Daoy (cell line): ENCODE measurements at places on chromosomes 11 and 22.

DNA sequence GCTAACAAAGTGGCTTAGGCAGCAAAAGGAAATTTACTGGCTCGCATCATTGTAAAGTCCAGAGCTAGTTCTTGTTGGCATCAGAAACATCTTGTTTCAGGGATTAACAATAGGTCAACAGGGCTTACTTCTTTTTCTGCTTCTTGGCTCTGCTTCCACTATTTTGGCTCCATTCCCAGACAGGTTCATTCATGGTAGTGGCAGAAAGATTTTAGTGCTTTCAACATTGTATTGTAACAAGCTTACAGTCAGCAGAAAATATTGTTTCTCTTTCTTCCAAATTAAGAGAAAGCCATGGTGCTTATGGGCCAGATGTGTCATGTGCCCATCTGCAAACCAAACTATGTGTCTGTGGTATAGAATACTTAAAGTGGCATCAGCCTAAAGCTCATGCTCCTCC, 315.6 kb downstream of the RAB38 start:
- no peak for DNase-seq

- no peak for DNase-seq
Measured at GRCh38 chr11:28981381-28981780, 873.2 kb downstream of the METTL15 start.

GRCh38 chr22:37416389-37416788, 10.9 kb downstream of the ELFN2 start:
- no peak for DNase-seq

DNA sequence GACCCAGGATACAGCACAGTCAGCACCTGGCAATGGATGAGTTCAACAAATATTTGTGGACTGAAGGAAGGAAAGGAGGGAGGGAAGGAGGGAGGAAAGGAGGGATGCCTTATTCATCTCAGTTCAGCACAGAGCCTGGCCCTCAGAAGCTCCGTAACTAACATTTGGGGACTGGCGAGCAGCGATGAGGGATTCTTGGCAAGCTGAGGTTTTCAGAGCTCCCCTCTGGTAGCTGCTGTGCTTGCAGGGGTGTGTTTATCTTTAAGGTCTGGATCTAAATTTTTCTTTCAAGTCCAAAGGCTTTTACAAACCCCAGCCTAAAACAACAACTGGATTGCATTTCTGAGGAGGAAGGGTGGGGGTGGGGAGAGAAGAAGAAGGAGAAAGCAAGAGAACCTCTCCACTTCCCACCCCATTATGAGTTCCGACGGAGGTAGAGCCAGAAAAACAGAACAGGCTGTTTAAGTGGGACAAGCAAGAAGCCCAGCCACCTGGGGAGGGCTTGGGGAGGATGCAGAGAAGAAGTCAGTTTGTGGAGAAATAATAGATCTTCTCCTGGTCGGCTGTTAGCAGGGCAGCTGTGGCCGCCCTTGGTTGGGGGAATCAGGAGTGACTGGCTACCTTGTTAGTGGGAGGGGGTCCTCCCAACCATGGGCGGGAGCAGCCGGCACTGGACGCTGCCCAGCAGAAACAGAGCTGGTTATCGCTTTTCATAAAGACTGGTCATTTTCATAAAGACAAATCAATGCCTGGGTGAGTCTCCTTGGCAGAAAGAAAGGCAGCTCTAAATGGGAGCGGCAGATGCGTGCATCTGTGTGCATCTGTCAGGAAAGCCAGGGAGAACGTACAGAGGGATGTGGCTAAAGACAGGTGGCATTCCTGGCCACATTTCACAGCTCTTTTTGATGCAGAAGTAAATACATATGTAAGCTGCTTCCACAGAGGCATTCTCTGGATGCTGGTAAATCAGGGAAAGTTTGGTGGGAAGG, 78.0 kb downstream of the TSPAN18 start:
- no peak for DNase-seq

GRCh38 chr22:20156611-20157429, 6.0 kb upstream of the CCDC188 start:
- DNase-seq, result peak; percentile 82
